T-helper 17 cell (primary cell): ENCODE measurements at places on chromosomes 5 and 9. TPM values are rescaled to one million over a fixed set of nuclear protein-coding genes. Genes with fewer than 3 reads are reported as not detected.
A peak's percentile ranks its signal among the peaks of the same experiment; 100 is the strongest.

GRCh38 chr5:107286447-107287098 is 384.2 kb downstream of the EFNA5 start:
- no peak overlapping the region for H3K27ac ChIP-seq
- H3K4me1 ChIP-seq, result no peaks in the 10 kb centered on the region
- no peaks in the 10 kb centered on the region for H3K36me3 ChIP-seq
- peaks cover 4% of the 10 kb centered on the region for H3K27me3 ChIP-seq
- no peak overlapping the region for H3K4me3 ChIP-seq
- no peak for DNase-seq

The SLC36A3 gene
- not detected for total RNA-seq

GRCh38 chr5:91541696-91542095 is 158.6 kb upstream of the ARRDC3 start:
- H3K4me3 ChIP-seq, result no peak overlapping the region
- H3K36me3 ChIP-seq, result no peaks in the 10 kb centered on the region
- H3K27ac ChIP-seq, result no peak overlapping the region
- H3K27me3 ChIP-seq, result no peaks in the 10 kb centered on the region
- H3K4me1 ChIP-seq, result no peaks in the 10 kb centered on the region
- DNase-seq, result no peak

GRCh38 chr5:36724467-36725332 is 118.3 kb downstream of the SLC1A3 start:
- no peaks in the 10 kb centered on the region for H3K36me3 ChIP-seq
- peak overlapping the region; percentile 78 for H3K4me3 ChIP-seq
- DNase-seq, result no peak

GRCh38 chr5:75571547-75571946 is 39.7 kb upstream of the ANKDD1B start:
- no peak for DNase-seq
- no peak overlapping the region for H3K27ac ChIP-seq
- H3K27me3 ChIP-seq, result no peaks in the 10 kb centered on the region
- peaks cover 19% of the 10 kb centered on the region for H3K4me1 ChIP-seq
- no peak overlapping the region for H3K4me3 ChIP-seq
- peaks cover 6% of the 10 kb centered on the region for H3K36me3 ChIP-seq

The PCDH1 gene
- total RNA-seq, result 0.87 TPM

The FOXD4L3 gene
- not detected for total RNA-seq

DNA sequence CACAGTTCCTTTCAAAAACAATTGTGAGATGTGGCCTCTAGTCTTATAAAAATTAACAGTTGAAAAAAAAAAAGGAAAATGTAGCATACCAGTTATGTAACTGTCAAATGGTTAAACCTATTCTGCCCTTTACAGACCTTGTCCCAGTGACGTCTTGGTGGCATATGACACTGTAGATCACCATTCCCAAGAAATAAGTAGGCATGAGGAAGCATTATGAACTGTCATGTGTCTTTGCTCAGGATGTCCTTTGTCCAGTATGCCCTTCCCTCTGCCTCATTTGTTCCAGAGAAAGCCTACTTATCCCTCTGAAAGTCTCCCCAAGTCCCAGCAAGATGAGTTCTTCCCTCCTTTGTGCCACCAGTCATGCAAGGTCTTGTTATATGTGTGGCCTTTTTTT is 63.2 kb downstream of the PAM start:
- H3K4me1 ChIP-seq, result peaks cover 28% of the 10 kb centered on the region
- H3K27ac ChIP-seq, result no peak overlapping the region
- H3K27me3 ChIP-seq, result no peaks in the 10 kb centered on the region
- peaks cover 10% of the 10 kb centered on the region for H3K36me3 ChIP-seq
- H3K4me3 ChIP-seq, result no peak overlapping the region
- DNase-seq, result no peak

The SLC6A3 gene
- total RNA-seq, result not detected

- H3K27me3 ChIP-seq, result no peaks in the 10 kb centered on the region
- H3K4me1 ChIP-seq, result peaks cover 2% of the 10 kb centered on the region
- DNase-seq, result no peak
- peaks cover 12% of the 10 kb centered on the region for H3K36me3 ChIP-seq
- H3K27ac ChIP-seq, result no peak overlapping the region
- no peak overlapping the region for H3K4me3 ChIP-seq
Observed at GRCh38 chr5:77449981-77450380, 42.1 kb downstream of the WDR41 start.

DNA sequence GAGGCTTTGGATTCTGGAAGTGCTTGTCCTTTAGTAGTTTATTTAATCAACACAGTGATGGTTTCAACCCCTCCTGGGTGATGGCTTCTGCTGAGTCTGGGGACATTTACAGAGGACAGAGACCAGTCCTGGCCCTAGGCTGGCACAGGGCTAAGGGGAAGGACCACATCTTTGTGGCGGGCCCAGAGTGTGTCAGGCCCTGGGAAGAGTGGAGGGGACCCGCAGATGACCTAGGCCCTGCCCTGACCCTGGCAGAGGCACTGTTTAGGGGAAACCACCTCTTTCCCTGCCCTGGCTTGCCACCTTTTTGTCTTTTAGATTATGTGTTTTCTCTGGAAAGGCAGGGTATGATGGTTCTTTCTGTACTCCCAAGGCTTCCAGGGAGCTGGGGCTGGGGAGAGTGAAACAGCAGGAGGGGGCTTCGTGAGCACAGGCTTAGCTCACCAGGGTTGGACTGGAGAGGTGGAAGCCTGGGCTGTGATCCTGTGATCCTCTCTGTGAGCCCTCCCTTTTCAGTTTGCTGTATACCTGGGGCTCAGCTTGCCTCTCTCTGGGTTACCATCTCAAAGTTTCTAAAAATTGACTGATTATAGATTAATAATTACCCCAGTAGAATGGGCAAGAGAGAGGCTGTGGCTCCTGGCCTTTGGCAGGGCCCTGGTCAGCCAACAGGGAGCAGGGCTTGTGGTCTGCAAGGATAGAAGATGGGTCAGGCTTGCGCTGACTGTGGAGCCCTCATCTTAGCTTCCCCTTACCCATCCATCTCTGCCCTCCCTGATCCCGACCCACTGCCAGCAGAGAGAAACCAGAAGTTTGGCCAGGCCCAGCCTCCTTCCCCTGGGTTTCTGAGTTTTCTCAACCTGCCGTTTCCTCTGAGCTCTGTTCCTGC is 1.7 kb upstream of the SYNPO start:
- peaks cover 33% of the 10 kb centered on the region for H3K27me3 ChIP-seq
- no peak overlapping the region for H3K27ac ChIP-seq
- H3K4me1 ChIP-seq, result no peaks in the 10 kb centered on the region
- DNase-seq, result no peak

DNA sequence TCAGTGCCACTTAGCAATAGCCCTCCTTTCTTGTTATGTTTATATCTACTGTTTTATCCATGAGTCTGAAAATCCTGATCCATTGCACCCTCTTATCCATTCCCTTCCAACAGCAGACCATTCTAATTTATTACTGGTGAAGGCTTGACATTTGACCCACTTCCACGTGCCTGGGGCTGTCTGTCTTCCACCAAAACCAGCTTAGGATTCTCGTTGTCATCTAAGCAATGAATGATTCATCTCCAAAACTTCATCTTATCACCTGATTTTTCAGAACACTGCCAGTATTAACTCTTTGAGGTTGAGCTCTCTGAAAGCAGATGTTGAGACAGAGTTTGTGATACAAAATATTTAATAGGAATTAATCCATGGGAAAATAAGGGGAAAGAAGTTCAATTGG is 277.8 kb upstream of the FBXL7 start:
- no peak overlapping the region for H3K27ac ChIP-seq
- no peak overlapping the region for H3K4me3 ChIP-seq
- DNase-seq, result no peak
- H3K36me3 ChIP-seq, result no peaks in the 10 kb centered on the region
- no peaks in the 10 kb centered on the region for H3K4me1 ChIP-seq
- no peaks in the 10 kb centered on the region for H3K27me3 ChIP-seq

- peaks cover 6% of the 10 kb centered on the region for H3K4me1 ChIP-seq
- H3K36me3 ChIP-seq, result peaks cover 8% of the 10 kb centered on the region
- no peak overlapping the region for H3K4me3 ChIP-seq
- no peak overlapping the region for H3K27ac ChIP-seq
- DNase-seq, result no peak
Observed at GRCh38 chr9:36063804-36064447, 27.2 kb downstream of the RECK start.
